MV-4-11 (cell line): ENCODE measurements at places on chromosomes 7 and 10.

DNA sequence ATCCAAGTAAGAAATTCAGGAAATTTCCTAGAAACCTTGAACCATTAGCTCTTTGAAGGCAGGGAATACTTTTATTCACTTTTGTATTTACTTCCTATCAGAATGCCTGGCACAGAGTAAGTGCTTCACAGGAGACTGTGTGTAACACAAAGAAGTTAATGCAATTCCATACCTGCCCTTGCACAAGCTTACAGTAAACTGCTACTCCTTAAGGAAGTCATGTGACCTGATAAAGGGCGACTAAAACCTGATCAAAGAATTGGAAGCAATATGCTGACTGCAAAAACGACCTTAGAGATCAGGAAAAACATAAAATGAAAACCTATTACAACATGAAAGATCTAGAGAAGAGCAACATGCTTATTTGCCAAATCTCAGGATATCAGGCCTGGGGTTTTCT lies 178.2 kb upstream of the HPS1 start:
- no peak for DNase-seq

DNA sequence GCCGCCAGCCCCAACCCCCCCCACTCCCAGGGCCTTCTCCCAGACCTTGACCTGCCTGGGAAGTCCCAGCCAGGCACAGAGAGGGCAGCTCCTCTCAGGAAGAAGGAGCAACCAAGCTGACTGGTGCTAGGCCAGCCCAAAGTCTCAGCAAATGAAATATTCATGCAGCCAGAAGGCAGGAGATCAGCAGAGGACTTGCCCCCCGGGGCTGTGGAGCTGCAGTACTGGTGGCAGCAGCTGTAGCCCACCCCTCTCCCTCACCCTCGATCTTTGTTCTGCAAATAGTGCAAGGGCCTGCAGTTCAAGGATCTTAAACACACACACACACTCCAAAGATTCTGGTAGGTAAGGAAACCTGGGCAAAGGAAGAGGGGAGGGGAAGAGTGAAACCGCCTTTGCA lies 3.5 kb upstream of the SRRM3 start:
- no peak for DNase-seq

DNA sequence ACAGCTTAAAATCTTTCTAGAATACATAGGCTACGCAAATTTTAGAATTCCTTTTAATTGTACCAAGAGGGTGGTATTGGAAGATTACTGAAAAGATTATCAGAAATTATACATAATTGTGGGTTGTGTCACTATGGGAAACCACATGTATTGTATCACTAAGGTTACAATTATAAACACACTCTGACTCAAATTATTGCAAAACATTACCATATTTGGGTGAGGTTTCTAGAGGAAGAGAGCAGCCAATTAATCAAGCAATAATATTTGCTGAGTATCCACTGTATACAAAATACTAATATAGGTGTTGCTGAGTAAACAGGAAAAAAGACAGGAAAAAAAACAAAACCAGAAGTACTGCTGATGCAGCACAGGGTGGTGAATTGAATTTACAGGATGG lies 3.1 kb upstream of the CAPZA2 start:
- DNase-seq = peak; percentile 84

DNA sequence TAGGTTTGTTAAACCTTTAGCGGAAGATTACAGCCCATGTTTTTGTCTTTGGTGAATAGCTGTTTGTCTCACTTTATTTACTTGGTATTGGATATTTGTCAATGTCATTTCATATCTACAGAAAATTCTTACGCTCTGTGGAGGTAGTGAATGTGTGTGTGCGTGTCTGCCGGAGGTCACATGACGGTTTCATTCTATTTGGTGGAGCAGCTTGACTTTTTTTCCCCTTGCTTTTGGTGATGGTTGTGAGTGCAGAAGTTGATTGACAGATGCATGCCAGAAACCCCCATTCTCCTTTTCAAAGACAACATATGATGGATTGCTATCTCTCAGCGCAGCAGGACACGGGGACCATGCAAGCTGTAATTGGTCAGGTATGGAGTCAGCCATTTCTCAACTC lies at the start of gene POU6F2:
Gene POU6F2 (plus strand): TSS at position 225 of the 400 bp plus-strand sequence. CDS start 45 bp downstream, at position 270.
- DNase-seq = no peak

- no peak for DNase-seq
Measured at GRCh38 chr7:147235645-147236382, 1119.2 kb downstream of the CNTNAP2 start.

DNA sequence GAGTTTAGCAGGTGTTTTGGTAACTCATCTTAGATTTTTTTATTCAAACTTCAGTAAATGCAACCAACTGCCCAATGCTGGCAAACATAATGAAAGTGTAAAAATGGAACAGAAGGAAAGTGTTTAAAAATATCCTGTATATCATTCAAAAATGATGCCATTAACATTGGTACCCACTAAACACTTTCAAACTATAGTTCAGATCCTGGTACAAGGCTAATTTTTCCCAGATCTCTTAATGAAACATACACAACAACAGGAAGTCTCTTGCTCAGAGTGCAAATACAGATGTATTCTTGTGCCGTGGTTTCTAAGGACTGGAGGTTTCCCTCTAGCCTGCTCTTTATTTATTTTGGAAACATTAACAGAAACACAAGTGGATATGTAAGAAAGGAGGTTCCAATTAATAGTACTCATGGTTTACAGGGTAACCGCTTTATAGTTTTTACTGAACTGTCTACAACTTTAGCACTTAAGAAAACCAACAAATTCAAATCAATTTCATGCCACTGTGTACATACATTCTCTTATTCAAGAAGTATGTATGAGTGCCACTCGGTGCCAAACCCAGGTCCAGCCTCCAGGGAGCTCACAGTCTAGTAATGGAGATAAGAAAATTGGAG lies 176.0 kb upstream of the AKR1E2 start:
- DNase-seq = no peak

- no peak for DNase-seq
Measured at GRCh38 chr10:6612371-6612770, 32.3 kb upstream of the PRKCQ start.
